ENCODE measurements at places on chromosomes 16 and 17.

DNA sequence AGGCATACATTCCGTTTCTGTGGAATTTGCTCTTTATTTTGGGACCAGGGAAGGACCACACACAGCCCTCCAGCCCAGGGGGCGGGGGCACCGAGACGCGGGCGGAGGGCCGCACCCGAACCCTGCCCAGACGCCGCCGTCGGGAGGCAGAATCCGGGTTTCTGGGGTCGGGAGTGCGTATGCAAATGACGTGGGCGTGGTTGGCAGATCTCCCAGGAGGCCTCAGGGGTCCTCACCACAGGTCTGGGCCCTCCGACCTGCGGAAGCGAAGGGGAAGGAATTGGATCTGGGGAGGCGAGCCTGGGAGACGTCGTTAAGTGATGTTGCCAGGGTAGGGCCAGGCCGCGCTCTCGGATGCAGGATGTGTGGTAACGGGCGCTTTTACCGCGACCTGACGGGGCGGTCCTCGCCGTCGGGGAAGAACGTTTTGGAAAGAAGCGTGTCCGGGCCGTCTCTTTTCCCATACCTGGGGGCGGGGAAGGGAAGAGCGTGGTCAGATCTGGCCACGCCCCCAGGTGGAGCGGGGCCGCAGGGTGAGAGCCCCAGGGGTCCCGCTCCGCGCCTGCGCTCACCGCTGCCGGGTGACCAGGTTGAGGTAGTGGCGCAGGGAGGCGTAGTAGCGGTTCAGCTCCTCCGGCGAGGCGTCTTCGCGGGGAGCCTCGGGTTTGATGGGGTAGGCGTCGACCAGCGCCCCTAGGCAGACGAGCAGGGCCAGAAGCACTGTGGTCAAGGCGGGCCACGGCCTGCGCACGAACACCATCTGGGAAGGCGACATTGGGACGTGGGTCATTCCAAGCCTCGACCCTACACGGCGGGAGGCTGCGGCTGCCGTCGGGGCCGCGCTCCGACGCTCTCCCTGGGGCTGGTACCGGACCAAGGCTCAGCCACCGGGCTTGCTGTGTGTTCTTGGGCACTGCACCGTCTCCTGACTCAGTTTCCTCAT is 745 bp downstream of the PYY start:
- no peak for DNase-seq

GRCh38 chr17:5947701-5948180 is 122.4 kb upstream of the WSCD1 start:
- DNase-seq = no peak

DNA sequence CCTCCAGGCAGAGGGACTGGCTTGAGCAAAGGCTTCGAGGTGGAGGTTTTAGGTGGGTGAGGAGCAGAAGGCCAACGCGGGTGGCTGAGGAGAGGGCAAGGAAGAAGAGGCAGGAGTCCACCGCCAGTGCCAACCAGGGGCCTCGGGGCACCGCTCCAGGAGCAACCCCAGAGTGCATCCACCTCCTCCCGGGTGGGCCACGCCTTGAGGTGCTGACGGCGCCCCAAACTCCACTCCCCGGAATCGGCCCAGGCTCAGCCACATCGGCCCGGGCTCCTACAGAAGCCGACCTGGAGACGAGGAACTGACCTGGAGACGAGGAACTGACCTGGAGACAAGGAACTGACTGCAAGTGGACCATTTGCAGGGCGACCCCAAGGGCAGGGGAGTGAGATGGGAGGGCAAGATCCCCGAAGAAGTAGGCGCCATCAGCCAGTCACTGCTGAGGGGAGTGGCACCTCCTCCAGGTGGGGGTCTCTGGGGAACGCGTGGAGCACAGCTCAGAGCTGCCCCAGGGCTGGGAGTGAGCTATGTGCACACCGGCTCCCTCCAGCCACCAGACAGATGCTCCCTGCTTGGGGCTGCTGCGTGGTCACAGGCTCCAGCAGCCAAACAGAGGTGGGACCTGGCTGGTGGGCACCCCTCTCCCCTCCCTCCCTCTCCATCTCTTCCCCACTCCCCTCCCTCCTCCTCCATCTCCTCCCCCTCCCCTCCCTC is 29.2 kb upstream of the CBFA2T3 start:
- no peak for DNase-seq

- DNase-seq = no peak
Observed at GRCh38 chr16:8694795-8695728, 20.6 kb downstream of the ABAT start.

DNA sequence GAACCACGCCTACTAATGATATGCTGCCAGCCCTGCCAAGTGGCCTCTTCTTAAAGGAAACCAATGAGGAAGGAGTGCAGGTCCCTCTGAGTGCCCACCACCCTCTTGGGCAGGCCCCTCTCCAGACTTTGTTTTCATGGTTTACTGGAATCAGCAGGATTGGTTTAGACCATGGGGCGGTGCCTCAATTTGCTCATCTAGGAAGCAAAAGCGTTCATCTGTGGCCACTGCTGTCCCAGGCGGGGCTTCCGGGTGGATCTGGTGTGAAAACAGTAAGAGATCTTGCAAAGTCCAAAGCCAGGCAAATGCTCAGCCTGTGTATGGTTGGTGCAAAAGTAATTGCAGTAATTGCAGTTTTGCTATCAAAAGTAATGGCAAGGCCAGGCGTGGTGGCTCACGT is 71.3 kb downstream of the AMFR start:
- DNase-seq = no peak
